ENCODE measurements at places on chromosomes 4 and X.

DNA sequence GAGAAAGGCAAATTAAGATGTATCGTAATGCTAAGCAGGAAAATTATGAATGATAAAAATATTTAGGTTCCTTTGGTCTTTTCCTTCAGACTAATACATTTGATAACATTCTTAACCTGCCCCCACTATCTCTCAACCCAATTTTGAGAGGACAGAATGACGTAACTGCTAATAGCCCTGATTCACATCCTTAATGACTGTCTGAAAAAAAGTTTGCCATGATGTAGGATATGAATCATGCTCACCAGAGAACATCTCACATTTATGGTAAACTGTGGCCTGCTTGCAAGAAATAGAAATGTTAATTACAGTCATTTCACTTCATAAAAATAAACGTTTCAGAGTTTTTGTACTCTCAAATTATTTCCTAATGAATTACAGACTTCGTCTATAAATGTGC lies 128.0 kb upstream of the VEGFC start:
- DNase-seq: peak; percentile 22

- no peak for DNase-seq
Observed at GRCh38 chr4:159117564-159117963, 14.7 kb downstream of the RAPGEF2 start.

GRCh38 chr4:184287697-184288255 lies 70.1 kb upstream of the ENPP6 start:
- peak; percentile 38 for DNase-seq

GRCh38 chr4:2795893-2796848 lies 3.3 kb downstream of the SH3BP2 start:
- DNase-seq: no peak

GRCh38 chr4:94590493-94590892 lies 138.8 kb downstream of the PDLIM5 start:
- DNase-seq: no peak

Data from fibroblast of the conjunctiva (primary cell).